ENCODE measurements at places on chromosomes 1 and 21. TPM values are rescaled to one million over a fixed set of nuclear protein-coding genes. Genes with fewer than 3 reads are reported as not detected.

Gene FAM3B
- total RNA-seq, result not detected

Gene TNFRSF25
- 9.0 TPM for total RNA-seq

Gene CHODL
- 6.9 TPM for total RNA-seq

Gene ELAVL4
- 137 TPM for total RNA-seq

DNA sequence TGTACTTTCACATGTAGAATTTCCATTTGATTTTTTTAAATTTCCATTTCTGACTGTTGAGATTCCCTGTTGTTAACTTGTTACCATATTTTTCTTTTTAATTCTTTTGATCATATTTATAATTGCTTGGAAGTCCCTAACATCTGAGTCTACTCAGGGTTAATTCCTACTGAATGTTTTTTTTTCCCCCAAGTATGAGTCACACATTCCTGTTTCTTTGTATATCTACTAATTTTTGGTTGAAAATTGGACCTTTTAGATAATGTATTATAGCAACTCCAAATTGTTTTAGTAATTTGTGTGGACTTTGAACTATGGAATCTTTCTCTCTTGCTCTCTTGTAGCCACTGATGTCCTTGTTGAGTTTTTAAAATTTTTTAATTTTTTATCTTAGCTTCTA lies 54.6 kb downstream of the STXBP3 start:
- DNase-seq, result no peak

GRCh38 chr1:70057500-70057899 lies 147.9 kb downstream of the LRRC40 start:
- DNase-seq, result no peak

DNA sequence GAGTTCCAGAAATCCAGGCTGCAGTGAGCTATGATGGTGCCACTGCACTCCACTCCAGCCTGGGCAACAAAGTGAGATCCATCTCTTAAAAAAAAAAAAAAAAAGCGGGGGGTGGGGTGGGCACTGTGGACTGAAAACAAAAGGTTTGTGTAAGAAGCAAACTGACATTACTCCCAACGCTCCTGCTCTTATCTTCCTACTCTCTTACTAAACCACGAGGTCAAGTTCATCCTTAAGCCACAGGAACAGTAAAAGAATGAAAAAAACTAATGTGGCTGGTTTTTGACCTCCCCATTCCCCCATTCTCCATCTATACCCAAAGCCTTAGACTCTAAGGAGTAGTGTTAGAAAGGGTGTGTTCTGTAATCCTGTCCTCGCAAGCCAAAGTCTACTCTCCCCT lies 30.8 kb downstream of the TFAP2E start:
- DNase-seq, result no peak

DNA sequence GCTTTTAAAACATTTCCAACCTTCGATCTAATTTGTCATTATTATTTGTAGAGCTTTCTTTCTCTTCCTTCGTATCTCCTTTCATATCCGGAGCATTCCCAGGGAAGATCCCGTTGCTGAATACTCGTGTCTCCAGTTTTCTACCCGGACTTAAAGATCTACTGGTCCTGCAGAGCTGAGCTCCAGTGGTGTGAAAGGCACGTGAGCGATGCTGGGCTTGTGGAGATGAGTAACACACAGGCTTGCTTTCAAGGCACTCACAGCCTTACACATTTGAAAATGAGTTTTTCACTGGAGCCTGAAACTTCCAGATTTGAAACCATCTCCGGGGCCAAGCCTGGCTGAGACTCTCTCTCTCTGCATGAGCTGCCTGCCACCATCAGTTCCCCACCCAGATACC lies 428.3 kb downstream of the KIF26B start:
- no peak for DNase-seq

Data from frontal cortex (tissue), 4 donors.